Common myeloid progenitor, CD34-positive (primary cell): ENCODE measurements at places on chromosomes 6 and 20.
A peak's percentile ranks its signal among the peaks of the same experiment; 100 is the strongest.

DNA sequence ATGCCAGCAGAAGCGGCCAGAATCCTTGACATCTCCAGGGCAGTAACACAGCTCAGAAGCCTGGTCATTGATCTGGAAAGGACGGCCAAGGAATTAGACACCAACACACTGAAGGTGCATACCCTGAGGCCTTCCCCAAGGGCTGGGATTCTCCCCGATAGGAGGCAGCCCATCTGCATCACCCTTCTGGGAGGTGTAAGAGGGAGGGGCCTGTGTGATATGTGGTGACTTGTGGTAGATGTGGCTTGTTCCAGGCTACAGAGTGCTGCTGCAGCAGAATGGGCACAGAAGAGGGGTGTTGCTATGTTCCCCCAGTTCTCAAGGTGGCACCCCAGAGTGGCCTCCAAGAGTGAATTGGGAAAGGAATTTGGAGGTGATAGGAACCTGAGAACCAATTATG is 11.2 kb downstream of the TRIM40 start:
- DNase-seq: no peak

GRCh38 chr6:90080876-90081481 is 186.7 kb downstream of the GJA10 start:
- DNase-seq: no peak

DNA sequence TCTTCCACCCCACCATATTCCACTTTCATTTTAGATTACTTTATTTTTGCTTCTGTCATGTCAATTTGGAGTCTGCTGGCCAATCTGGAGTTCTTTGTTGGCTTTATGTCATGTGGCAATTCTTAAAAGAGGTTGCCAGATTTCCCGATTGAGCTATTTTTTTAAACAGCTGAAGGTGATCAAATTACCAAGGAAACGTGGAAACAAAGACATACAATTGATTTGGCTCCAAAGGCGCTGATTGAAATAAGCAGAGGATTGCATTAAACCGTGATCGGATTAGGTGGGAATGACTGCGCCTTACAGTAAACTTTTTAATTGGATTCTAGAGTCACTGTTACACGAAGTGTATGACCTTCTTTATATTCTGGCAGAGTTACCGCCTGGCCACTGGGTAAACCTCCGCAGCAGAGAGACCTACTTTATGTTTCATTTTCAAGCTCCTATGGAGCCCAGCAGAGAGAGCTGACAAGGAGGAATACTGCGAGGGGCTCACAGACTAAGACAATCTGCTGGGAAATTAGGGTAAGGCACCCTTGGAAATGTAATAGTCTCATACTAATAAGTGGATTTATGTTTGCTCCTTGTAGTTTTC is 37.9 kb downstream of the SIM1 start:
- no peak for DNase-seq

DNA sequence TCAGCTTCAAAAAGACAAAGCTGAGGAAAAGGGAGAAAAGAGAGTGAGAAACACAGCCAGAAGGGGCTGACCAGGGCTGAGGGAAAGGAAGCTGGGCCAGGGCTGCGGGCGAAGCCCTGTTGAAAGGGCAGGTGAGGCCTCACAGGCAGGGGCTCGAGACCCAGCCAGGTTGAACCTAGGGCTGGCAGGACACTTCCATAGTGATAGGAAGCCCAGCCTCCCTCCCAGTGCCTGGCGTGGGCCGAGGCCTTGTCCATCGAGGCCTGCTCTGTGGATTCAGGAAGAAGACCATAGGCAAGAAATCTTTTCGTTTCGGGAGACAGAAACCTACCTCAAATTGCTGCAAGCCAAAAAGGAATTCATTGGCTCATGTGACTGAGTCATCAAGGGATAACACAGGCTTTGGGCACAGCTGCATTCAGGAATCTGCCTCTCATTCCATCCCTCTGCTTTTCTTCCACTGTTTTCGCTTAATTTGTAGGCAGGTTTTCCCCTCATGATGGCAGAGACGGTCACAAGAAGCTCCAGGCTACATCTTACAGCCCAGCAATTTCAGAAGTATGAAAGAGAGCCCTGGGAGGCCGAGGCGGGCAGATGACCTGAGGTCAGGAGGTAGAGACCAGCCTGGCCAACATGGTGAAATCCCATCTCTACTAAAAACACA is 311.1 kb upstream of the SULF2 start:
- DNase-seq: no peak

- peak; percentile 87 for DNase-seq
Observed at GRCh38 chr20:3000852-3001523, 42.4 kb upstream of the GNRH2 start.

GRCh38 chr20:58449681-58450221 is 60.7 kb downstream of the VAPB start:
- no peak for DNase-seq

GRCh38 chr6:125554456-125554855 is 195.0 kb upstream of the HEY2 start:
- no peak for DNase-seq

DNA sequence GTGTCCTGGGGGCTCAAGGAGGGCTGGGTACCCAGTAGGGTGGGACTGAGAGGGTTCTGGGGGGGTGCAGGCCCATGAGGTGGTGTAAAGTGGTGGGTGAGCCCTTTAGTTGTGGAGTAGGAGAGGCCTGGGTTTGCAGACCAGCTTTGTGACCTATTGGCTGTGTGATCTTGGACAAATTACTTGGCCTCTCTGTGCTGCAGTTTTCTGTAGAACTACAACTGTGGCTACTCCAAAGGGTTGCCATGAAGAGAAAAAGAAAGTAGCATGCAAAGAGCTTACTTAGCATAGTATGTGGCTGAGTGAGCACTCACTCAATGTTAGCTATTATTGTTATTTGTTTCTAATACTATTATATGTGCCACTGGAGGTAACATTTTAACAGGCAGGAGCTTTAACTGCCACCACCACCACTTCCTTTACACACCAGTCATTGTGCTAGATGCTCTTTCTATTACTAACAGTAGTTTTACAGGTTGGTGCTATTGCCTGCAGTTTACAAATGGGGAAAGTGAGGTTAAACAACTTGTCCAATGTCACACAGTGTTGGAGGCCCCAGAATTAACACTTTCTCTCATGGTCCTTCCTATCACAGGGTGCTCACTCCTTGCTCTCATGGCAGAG is 286.8 kb downstream of the DHX35 start:
- DNase-seq: no peak

GRCh38 chr6:131029626-131030297 is 33.3 kb downstream of the EPB41L2 start:
- no peak for DNase-seq

DNA sequence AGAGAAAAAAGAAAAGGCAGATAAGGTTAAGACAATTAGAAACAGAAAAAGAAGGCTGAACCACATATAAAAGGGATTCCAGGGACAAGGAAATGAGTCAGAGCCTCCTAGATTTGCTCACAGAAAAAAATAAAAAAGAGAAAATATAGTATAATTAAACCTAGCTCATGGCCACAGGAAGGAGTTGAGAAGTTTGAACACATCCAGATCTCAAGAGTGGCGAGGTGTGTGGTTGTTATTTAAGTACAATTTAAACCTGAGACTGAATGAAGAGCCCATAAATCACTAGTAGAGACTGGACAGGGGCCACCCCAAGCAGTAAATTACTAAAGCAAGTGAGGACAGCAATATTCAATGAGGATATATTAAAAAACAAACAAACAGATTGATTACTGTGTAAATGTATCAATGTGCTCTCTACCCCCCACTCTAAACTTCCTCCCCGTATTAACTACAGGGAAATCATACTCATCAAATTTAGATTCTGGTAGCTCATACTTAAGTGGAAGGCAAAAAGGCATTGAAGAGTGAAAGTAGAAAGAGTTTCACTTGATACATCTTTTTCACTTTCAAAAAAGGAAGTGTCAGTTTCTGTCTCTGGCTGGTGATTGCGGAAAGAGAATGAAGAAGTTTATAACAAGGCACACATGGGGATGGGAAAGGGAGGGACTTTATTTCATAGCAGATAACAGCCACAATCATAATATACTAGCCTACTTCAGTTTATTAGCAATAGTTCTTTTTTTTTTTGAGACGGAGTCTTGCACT is 49.3 kb upstream of the SCAF8 start:
- DNase-seq: peak; percentile 92

GRCh38 chr20:38766071-38766470 is 17.8 kb downstream of the ACTR5 start:
- DNase-seq: no peak

DNA sequence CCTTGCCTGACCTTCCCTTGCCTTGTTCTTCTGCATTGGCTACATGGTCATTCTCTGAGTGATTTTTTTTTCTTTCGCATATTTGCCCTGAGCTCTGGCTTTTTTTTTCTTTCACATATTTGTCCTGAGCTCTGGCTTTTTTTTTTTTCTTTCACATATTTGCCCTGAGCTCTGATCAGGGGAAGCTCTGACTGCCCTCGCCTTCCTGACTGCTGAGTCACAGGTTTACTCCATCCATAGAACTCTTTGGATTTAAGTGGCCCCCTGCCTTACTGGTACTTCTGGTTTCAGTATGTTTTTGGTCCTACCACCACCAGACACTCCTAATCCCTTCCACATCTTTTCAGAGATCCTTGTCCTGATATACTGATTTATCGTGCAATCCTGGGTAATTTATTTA is 201.1 kb downstream of the OGFRL1 start:
- DNase-seq: peak; percentile 40

DNA sequence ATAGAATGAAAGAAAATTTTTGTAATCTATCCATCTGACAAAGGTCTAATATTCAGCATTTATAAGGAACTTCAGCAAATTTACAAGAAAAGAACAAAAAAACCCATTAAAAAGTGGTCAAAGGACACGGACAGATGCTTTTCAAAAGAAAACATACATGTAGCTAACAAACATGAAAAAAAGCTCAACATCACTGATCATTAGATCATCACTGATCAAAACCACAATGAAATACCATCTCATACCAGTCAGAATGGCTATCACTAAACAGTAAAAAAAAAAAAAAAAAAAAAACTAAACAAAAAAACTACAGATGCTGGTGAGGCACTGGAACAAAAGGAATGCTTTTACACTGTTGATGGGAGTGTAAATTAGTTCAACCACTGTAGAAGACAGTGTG is 837.1 kb downstream of the EPHA7 start:
- no peak for DNase-seq
